ENCODE measurements at places on chromosomes 7 and 10. TPM values are rescaled to one million over a fixed set of nuclear protein-coding genes. Genes with fewer than 3 reads are reported as not detected.

- no peak overlapping the region for H3K27ac ChIP-seq
- H3K4me3 ChIP-seq: no peak overlapping the region
- no peaks in the 10 kb centered on the region for H3K4me1 ChIP-seq
- H3K36me3 ChIP-seq: no peaks in the 10 kb centered on the region
Observed at GRCh38 chr7:129238546-129238945, 13.7 kb downstream of the AHCYL2 start.

The PLEKHS1 gene
- total RNA-seq: 0.21 TPM

DNA sequence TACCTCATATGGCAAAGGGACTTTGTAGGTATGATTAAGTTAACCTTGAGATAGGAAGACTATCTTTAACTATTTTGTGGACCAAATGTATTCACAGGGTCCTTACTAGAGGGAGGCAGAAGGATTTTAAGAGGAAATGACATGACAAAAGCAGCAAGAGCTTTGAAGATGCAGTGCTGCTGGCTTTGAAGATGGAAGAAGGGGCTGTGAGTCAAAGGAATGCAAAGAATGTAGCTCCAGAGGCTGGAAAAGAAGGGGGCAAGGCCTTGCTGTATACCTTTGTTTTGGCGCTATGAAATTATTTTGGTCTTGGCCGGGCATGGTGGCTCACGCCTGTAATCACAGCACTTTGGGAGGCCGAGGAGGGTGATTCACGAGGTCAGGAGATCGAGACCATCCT lies 3.2 kb upstream of the NRBF2 start:
- DNase-seq: no peak
- no peak overlapping the region for H3K4me3 ChIP-seq
- H3K27ac ChIP-seq: no peak overlapping the region
- H3K27me3 ChIP-seq: no peaks in the 10 kb centered on the region
- H3K36me3 ChIP-seq: no peaks in the 10 kb centered on the region

GRCh38 chr7:152886579-152887117 lies 127.1 kb downstream of the ACTR3B start:
- H3K27ac ChIP-seq: no peak overlapping the region
- no peaks in the 10 kb centered on the region for H3K4me1 ChIP-seq
- H3K36me3 ChIP-seq: no peaks in the 10 kb centered on the region
- H3K4me3 ChIP-seq: no peak overlapping the region

The RBP3 gene
- total RNA-seq: not detected

DNA sequence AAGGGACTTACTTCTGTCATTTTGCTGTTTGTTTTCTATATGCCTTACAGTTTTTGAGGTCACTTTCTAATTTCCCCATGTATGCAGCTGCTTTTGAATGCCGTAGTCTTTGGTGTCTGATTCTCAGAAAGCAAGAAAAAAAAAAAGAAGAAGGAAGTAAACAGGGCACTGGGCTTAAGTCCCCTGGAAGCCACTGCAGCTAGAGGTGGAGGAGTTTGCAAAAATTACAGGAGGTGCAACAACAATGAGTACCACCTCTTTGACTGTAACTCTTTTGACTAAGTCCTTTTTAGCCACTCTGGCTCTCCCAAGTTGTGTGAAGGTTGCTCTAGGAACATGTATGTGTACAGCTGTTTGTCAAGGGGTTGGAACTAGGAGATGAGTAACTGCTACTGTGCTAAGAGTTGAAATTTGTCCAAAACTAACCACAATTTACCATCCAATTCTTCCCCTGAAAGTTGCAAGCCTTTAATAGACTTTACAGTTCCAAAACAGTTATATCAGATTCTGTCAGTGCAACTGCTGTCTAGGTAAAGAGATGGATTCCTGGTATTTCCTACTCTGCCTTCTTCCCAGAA lies 588.0 kb upstream of the LRRN3 start:
- no peaks in the 10 kb centered on the region for H3K36me3 ChIP-seq
- H3K4me1 ChIP-seq: no peaks in the 10 kb centered on the region
- H3K27me3 ChIP-seq: no peaks in the 10 kb centered on the region
- no peak overlapping the region for H3K27ac ChIP-seq

DNA sequence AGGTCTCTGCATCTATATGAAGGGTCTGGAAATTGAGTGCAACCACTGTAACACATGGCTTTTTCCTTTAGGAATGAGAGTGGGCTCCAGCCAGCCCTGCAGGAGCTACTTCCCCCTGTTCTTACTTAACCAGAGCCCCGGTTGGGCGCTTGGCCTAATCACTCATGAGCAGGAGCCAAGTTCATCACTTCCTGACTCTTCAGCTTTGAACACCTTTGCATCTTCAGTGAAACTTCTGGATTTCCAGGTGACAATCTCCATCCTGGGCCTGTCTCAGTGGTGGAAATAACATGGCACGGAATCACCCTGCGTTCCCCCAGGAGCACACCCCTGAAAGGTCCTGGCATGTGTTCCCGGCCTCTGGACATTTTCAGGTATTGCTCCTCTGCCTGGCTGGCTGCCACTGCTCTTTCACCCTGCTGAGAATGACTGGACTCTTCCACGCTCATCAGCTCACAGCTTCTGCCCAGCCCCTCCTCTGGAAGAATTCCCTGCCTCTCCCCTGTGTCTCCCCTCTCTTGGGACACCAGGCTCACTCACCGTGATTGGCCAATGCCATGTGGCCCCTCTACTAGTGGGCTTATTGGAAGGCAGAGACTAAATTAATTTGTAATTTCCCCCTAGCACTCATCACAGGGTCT lies 229.1 kb upstream of the GRB10 start:
- H3K4me3 ChIP-seq: no peak overlapping the region
- H3K36me3 ChIP-seq: no peaks in the 10 kb centered on the region
- no peak for DNase-seq
- H3K27ac ChIP-seq: no peak overlapping the region
- H3K4me1 ChIP-seq: no peaks in the 10 kb centered on the region

The RNF32 gene
- 0.72 TPM for total RNA-seq

- no peak overlapping the region for H3K4me3 ChIP-seq
- H3K36me3 ChIP-seq: no peaks in the 10 kb centered on the region
- H3K27me3 ChIP-seq: no peaks in the 10 kb centered on the region
- peaks cover 10% of the 10 kb centered on the region for H3K4me1 ChIP-seq
- no peak for DNase-seq
Observed at GRCh38 chr7:99098286-99098823, 45.6 kb downstream of the SMURF1 start.

- H3K27ac ChIP-seq: no peak overlapping the region
- H3K27me3 ChIP-seq: no peaks in the 10 kb centered on the region
- peak; percentile 84 for DNase-seq
- H3K4me3 ChIP-seq: no peak overlapping the region
- H3K4me1 ChIP-seq: no peaks in the 10 kb centered on the region
Observed at GRCh38 chr10:124648738-124649137, 95.4 kb downstream of the FAM53B start.

The MLLT10 gene
- total RNA-seq: 75.3 TPM

GRCh38 chr7:33854178-33854577 lies 51.2 kb upstream of the BMPER start:
- no peaks in the 10 kb centered on the region for H3K4me1 ChIP-seq
- no peaks in the 10 kb centered on the region for H3K27me3 ChIP-seq
- H3K27ac ChIP-seq: no peak overlapping the region
- no peak overlapping the region for H3K4me3 ChIP-seq
- no peaks in the 10 kb centered on the region for H3K36me3 ChIP-seq
- no peak for DNase-seq

DNA sequence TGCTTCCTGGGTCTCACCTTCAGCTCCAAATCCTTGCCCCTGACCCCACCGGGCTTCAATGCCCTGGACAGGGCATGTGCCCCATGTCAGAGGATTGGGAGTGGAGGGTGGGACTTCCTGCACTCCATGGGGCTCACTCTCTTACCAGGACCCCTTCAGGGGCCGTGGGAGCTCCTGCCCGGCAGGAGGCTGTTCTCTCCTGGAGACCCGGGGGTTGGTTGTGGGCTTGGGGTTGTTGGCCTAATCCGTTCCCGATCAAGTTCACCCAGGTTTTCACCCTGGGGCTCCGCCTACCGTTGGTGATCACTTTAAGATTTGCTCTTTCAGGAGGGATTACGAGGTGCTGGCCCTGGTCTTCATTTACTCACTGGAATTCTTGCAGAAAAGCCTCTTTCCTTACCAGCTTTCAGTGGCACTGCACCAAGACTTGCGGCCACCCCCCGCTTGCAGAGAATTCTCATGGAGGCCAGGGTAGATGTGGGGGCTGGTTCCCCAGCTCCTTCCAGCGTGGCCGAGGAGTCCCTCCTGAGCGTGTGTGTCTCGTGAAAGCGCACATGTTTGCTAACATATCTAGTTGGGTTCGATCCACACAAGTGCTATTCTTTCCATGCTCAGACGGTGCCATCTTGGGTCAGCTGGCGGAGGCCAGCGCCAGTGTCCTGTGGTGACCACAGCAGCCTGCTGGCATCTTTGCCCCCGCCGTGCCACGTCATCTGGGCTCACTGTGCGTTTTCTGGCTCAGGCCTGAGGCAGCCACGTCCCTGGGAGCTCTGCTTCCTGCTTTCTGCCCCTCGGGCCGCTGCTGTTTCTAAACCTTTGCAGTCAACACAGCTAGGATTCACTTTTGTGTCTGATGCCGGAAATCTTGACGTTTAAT lies 15.6 kb downstream of the PWWP2B start:
- H3K4me3 ChIP-seq: no peak overlapping the region
- no peaks in the 10 kb centered on the region for H3K36me3 ChIP-seq
- no peak for DNase-seq
- no peaks in the 10 kb centered on the region for H3K4me1 ChIP-seq

The LLCFC1 gene
- total RNA-seq: not detected

GRCh38 chr7:44259547-44260457 lies 59.0 kb downstream of the YKT6 start:
- no peak overlapping the region for H3K4me3 ChIP-seq
- no peaks in the 10 kb centered on the region for H3K27me3 ChIP-seq
- no peaks in the 10 kb centered on the region for H3K36me3 ChIP-seq
- DNase-seq: peak; percentile 90
- peak overlapping the region; percentile 98 for H3K27ac ChIP-seq

The TAS2R41 gene
- 0.69 TPM for total RNA-seq

- no peak for DNase-seq
- no peak overlapping the region for H3K4me3 ChIP-seq
- no peaks in the 10 kb centered on the region for H3K27me3 ChIP-seq
- no peaks in the 10 kb centered on the region for H3K36me3 ChIP-seq
Observed at GRCh38 chr7:77651575-77652162, 44.6 kb upstream of the RSBN1L start.

The TMEM139 gene
- total RNA-seq: 0.32 TPM

DNA sequence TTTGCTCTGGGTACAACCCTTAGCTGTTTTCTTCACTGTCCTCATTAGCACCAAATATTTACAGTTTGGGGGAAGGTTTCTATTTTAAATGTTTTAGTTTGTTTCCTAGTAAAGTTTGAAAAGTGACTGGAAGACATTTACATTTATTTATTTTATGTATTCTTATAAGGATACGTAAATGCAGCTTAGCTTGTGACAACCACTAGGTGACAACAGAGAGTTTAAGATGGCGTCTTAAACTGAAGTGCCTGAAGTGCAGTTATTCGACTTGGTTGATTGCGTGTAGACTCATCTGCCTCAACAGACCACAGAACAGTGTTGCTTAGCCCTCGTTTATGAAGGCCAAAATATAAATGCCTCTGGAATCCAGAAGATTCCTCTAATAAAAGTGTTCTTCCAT lies 378.2 kb upstream of the MYO3A start:
- DNase-seq: no peak
- no peaks in the 10 kb centered on the region for H3K4me1 ChIP-seq
- H3K36me3 ChIP-seq: no peaks in the 10 kb centered on the region
- no peak overlapping the region for H3K27ac ChIP-seq
- H3K27me3 ChIP-seq: peaks cover 2% of the 10 kb centered on the region
- H3K4me3 ChIP-seq: no peak overlapping the region

DNA sequence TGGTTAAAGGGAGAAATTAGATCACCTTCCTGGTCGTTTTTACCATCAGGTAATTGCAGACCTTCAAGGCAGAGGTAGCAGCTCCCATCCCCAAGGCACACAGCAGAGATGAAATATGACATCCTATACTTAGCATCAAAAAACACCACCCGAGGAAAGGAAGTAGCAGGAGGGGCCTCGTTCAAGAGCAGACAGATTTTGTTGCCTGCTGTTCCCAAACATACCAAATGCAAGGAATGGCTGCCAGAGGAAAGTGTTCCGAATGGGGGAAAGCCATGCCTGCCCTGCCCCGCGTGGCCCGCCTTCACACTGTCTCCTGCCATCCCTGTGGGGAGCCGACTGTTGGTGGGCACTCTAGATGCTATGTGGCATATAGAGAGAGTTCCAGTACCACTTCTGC lies 18.0 kb downstream of the FKBP6 start:
- H3K27ac ChIP-seq: no peak overlapping the region
- no peaks in the 10 kb centered on the region for H3K36me3 ChIP-seq
- H3K4me3 ChIP-seq: no peak overlapping the region
- DNase-seq: no peak
- no peaks in the 10 kb centered on the region for H3K27me3 ChIP-seq

DNA sequence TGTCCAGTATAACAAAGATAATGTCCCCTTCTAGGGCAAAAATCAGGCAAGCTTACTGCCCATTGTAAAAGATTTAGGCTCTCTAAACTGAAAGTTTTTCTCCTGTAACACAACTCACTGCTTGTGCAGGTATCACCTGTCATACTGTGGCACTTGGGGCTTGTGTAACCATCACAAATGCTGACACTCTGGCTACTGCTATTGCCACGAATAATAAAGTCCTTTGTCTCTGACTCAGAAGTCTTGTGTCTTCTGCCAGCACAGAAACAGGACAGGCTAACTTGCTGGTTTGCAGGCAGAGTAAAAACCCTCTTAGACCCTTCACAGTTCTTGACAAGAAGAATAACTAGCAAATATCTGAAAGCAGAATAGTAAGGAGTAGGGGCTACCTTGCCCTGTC lies 273.9 kb downstream of the RPS24 start:
- no peak overlapping the region for H3K4me3 ChIP-seq
- H3K36me3 ChIP-seq: no peaks in the 10 kb centered on the region
- DNase-seq: no peak
- no peaks in the 10 kb centered on the region for H3K4me1 ChIP-seq
- no peaks in the 10 kb centered on the region for H3K27me3 ChIP-seq
- H3K27ac ChIP-seq: no peak overlapping the region

DNA sequence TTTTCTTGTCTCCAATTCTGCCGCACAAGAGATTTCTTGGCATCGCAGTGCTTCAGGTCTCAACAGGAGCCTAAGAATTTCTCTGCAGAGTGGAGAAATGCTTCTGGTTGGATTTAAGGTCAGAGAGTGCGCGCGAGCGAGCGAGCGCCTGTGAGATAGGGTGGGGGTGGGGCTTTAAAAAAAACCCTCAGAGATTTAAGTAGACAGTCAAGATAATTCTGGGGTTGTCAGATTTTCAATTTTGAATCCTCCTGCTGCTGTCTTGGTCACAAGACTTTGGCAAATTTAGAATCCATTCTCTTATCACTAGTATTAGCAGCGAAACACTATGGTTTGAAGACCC lies 49.7 kb downstream of the CPEB3 start:
- no peaks in the 10 kb centered on the region for H3K27me3 ChIP-seq
- H3K27ac ChIP-seq: peak overlapping the region; percentile 38
- H3K36me3 ChIP-seq: no peaks in the 10 kb centered on the region
- H3K4me1 ChIP-seq: peaks cover 2% of the 10 kb centered on the region
- DNase-seq: no peak

Data from aorta (tissue), 5 donors.